Thoracic aorta (tissue), 2 donors: ENCODE measurements at places on chromosomes 7 and 10.

DNA sequence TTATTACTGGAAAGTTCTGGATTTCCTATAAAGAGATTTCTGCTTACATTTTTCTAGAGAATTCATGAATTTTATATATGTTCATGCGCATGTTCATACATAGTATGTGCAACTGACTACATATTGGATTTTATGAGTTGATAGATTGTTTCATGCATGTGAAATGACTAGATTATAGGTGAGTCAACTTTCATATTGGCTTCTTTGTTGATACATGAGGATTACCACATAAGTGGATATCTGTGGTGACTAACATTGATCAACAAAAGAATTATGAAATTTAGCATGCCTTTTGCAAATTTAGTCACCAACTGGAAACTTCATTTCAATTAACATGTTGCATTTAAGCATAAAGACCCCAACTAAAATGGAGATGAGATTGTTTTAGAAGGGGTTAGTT is 99.0 kb downstream of the GNAT3 start:
- no peak for DNase-seq

GRCh38 chr10:90945491-90946070 is 24.7 kb upstream of the ANKRD1 start:
- DNase-seq = no peak

GRCh38 chr7:65390588-65390987 is 16.9 kb downstream of the ZNF92 start:
- DNase-seq = no peak

DNA sequence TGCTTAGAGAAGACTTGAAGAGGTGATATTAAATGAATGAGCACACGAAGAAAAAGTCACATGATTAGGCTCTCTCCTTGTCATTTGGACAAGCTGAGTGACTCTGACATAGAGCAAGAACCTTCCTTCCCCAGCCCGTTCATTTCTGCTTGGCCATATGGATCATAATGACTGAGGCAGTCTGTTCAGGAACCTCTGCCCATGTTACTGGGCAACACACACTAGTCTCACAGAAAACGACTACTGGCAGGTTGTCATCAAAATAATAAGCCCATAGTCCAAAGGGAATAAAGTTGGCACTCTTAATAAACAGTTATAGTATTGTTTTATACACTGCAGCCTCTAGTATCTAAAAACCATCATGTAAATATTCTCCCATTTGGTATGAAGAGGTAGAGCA is 635.0 kb downstream of the REEP3 start:
- DNase-seq = no peak

GRCh38 chr10:77188521-77188920 is 449.1 kb downstream of the KCNMA1 start:
- no peak for DNase-seq

GRCh38 chr7:45563941-45564461 is 10.2 kb upstream of the ADCY1 start:
- DNase-seq = no peak

- no peak for DNase-seq
Observed at GRCh38 chr10:785861-786214, 96.4 kb upstream of the DIP2C start.

DNA sequence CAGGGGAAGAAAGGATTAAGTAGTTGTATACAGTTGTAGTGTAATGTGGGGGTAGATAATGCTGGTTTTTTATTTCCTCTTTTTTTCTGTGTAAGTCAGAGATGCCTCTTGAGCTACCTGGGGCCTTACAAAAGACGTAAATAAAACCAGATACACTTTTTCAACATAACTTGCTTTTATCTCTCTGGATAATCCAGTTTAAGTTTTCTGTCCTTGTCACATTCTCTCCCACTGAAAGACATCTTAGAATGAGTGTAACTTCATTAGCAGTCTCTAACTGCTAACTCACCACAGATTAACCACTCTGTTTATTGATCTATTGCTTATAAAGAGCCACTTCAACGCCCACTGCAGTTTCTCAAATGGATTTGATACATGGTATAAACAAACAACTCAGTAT is 64.1 kb upstream of the LRRN3 start:
- no peak for DNase-seq

GRCh38 chr7:139049936-139050335 is 14.1 kb upstream of the ZC3HAV1L start:
- no peak for DNase-seq

- DNase-seq = no peak
Observed at GRCh38 chr10:101394524-101395133, 40.7 kb downstream of the BTRC start.

DNA sequence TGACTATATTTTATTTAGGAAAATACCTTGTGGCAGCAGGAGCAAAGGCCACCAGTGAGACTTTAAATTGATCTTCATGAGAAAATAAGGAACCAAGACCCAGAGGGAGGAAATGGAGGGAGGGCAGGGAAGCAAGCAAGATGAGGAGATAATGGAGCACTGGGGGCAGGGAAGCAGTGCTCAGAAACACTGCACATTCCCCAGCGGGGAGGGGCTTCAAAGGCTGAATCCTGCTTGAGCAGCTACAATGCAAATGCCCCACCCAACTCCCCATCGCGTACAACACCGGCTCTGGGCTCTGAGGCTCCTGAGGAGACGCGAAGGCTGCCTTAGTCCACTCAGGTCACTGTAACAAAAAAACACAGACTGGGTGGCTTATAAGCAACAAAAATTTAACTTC is 503.8 kb downstream of the GRID1 start:
- DNase-seq = no peak

DNA sequence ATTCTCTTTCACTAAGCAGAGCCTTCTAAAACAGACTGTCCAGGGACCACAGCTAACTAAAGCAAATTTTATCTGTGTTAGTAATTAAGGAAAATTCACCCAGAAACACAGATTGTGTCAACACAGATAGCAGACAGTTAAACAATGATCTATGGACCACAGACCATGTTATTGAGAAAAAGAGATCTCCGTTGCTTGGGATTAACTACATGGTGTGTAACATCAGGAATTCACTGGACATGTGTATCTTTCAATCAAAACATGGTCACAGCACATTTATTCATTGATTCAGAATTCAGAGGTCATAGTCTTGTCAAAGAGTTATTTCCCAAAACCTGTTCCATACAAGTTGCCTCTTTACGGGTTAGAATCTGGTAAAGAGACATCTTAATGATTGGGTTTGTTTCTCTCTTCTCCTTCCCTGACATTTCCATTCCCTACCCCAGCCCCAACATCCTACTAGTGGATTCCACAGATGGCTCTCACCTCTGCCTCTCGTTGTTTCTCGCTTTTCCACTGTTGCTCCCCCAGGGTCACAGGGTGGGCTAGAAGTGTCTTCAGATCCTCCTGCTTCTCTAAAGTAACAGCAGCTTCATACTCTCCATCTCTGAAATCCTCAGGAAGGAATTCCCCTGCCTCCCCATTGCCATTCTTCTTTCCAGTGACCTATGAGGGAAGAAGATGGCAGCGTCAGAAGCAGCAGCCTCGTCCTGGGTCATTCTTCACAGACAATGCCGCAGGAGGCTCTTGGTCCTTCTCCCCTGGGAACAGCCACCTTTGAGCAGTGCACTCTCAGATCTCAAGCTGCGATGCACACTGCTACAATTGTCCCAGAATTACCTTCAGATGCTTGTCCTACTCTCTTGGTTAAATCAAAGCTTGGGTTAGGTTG is 958 bp downstream of the ANKRD1 start:
- no peak for DNase-seq

DNA sequence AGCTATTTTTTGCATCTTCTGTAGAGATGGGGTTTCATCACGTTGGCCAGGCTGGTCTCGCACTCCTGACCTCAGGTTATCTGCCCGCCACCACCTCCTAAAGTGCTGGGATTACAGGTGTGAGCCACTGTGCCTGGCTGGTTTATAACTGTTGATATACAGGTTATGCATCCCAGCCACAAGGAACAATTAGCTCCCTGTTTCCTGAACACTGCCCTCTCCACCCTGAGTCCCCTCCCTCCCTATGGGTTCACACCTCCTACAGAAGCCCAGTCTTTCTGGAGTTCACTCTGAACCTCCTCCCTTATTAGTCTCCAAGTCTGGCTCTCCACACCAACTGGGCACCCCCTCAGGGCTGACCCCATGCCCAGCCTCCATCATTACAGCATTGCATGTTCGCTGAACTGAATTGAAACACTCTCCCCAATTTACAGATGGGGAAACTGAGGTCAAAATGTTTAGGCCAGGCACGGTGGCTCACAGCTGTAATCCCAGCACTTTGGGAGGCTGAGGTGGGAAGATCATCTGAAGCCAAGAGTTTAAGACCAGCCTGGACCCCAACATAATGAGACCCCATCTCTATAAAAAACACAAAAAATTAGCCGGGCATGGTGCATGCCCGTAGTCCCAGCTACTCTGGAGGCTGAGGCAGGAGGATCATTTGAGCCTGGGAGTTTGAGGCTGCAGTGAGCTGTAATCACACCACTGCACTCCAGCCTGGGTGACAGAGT is 1.7 kb upstream of the CLIP2 start:
- DNase-seq = no peak
